ENCODE measurements at places on chromosomes 16 and 17.

DNA sequence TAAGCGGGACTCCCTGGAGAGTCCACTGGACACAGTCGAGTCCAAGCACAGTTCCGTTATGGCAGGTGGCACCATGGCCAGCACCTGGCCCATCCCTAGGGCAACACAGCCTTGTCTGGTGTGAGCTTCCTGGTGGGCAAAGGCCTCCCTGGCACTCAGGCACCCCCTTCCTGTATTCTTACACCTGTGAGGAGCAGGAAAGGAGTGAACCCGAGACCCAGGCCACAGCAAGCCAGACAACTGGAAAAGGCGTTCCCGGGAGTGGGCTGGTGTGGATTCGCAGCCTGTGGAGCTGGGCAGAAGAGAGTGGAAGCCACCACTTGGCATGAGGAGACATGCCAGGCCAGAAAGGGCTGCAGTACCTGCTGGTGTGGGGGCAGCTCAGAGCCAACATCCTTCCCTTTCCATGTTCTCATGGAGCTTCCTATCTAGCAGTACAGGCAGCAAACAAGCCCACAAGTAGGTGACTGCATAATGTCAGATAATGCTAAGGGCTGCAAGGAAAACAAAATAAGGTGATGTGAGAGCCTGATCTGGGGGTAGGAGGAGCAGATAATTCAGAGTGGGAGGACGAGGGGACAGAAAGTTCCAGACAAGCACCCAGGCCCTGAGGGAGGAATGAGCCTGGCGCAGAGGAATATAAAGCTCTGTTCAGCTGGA, 87.0 kb downstream of the GNAO1 start:
- no peak for DNase-seq

- no peak for DNase-seq
Measured at GRCh38 chr16:3541527-3542155, 35.6 kb downstream of the NLRC3 start.

GRCh38 chr16:12155235-12155634, 178.7 kb downstream of the SNX29 start:
- DNase-seq: no peak

GRCh38 chr17:2964370-2964769, 99.0 kb downstream of the OR1D5 start:
- DNase-seq: no peak

DNA sequence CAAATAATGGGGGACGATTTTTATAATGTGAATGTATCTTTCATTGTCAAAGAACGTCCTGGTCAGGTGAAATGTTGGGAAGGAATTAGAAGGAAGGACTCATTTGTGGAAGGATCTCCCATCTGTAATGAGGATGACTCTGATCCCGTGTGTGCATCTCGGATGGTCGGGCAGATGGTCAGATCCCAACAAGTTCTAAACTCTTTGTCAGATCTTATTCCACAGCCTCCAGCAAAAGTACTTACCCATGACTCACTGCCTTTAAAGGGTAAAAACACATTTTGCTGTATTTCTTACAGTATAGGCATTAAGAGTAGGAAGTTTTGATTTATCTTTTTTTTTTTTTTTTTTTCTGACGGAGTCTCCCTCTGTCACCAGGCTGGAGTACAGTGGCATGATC, 539 bp upstream of the KRTAP4-8 start:
- DNase-seq: no peak

- no peak for DNase-seq
Measured at GRCh38 chr17:29069526-29070041, 26.6 kb downstream of the PIPOX start.

- no peak for DNase-seq
Measured at GRCh38 chr17:68398691-68399637, 58.3 kb downstream of the WIPI1 start.

DNA sequence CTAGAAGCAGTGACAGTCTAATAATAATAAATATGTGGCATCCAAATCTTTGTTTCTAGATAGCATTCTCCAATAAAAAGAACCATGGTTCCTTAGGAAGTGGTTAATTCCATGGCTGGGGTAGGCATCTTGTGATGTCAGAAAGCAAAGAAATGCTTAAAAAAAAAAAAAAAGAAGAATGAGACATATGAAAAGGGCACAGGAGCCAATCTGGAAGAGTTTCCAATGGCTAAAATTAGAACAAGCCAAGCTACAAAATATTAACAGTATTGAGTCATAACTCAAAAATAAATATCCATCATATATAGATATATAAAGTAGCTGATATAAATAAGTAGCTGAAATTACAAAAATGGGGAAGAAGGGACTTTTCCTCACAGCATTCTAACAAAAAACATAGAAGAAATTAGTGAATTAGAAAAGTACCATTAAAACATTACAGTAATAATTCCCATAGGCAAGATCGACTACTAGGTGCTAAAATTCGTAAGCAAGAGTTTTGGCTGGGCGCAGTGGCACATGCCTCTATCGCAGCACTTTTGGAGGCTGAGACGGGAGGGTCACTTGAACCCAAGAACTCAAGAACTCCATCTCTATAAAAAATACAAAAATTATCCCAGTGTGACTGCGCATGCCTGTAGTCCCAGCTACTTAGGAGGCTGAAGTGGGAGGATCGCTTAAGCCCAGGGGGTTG, 111.3 kb downstream of the TRIM37 start:
- DNase-seq: no peak

DNA sequence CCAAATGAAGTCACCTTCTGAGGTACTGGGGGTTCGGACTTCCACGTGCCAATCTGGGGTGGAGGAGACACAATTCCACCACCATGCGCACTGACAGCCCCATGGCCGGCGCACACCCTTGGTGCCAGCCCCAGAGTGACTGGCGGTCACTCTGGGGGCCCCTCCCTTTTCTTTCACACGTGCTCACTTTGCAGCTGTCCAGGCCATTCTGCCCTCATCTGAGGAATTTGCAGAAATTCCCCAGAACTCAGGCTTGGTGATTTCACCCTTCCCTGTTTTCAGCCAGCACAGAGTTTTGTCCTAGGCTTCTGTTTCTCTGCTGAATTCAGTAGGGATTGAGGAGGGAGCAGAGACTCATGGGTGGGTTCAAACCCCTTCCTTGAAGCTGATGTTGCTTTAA, 54.8 kb downstream of the CDRT4 start:
- no peak for DNase-seq

- no peak for DNase-seq
Measured at GRCh38 chr16:89035669-89036570, 57.7 kb upstream of the ACSF3 start.

DNA sequence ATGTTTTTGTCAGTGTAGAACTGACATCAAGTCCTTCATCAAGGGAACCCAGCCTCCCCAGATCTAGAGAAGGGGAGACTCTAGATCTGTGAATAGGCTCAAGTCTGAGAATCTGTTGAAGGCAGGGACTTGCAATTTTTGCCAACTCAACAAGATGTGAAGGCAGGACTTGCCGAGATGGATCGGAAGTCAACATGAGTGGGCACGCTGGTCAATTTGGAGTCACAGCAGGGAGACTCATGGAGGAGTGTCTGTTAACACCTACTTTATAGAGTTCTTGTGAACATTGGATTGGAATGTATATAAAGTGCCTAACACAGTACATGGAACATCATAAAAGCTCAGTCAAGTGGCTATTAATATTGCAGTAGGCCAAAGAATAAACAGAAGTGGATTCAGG, 10.0 kb downstream of the ZNF689 start:
- DNase-seq: no peak

GRCh38 chr16:68644715-68645493, at the start of gene CDH3:
Gene CDH3, plus strand, starts transcription at chr16:68645310. Its CDS starts 70 bp downstream, at chr16:68645380.
- DNase-seq: no peak

DNA sequence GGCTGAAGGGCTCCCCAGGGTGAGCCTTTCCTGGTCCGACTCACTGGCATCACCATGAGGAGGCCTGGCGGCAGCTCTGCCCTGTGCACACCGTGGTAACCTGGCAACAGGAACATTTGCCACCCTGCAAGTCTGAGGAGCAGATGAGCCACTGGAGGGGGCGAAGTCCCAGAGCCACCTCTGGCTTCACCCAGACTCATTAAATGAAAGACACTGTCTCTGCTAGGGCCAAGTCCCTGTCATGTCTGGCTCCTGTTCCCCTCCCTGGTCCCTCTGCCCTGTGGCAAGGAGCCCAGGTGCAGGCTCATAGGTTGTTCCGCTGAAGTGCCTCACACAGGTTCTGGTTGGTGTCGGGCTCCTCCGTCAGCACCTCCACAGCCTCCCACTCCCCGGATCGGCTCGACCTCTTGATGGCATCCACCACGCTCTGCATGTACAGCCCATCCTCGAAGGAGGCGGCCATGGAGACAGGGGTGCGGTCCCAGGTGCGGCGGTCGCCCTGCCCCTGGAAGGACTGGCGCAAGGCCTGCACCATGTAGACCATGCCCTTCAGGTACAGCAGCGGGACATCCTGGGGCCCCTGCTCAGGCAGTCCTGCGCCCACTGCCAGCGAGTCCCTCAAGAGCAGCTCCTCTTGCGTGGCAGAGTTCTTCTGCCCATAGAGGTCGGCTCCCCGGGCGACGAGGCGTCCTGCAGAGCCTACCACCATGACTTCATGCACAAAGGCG, 8.4 kb downstream of the C16orf86 start:
- DNase-seq: no peak

- no peak for DNase-seq
Measured at GRCh38 chr17:41015454-41015853, 6.5 kb upstream of the KRTAP3-1 start.

GRCh38 chr17:7352910-7353635, 1.1 kb downstream of the KCTD11 start:
- no peak for DNase-seq

- no peak for DNase-seq
Measured at GRCh38 chr17:71164561-71164960, 956.3 kb upstream of the SOX9 start.

- DNase-seq: no peak
Measured at GRCh38 chr16:2516391-2517240, 2.9 kb downstream of the ATP6V0C start.

GRCh38 chr17:18226284-18226945, 980 bp downstream of the LLGL1 start:
- DNase-seq: no peak

- DNase-seq: no peak
Measured at GRCh38 chr17:44541884-44542581, 15.3 kb upstream of the FZD2 start.

GRCh38 chr16:63363738-63364137, 1327.5 kb upstream of the CDH8 start:
- DNase-seq: no peak

Data from stimulated activated CD4-positive, alpha-beta T cell treated with anti-CD3 and anti-CD28 coated beads, Interleukin-1b, Interleukin-23, amount 100 ng/mL, for 1 hour (primary cell).